Activated CD4-positive, alpha-beta T cell treated with anti-CD3 and anti-CD28 coated beads, Interleukin-10, Interleukin-2, amounts not matched to agents 100 ng/mL and 50 ng/mL, durations not matched to agents 16 hours and 8 hours (primary cell): ENCODE measurements at places on chromosomes 16 and 17.
A peak's percentile ranks its signal among the peaks of the same experiment; 100 is the strongest.

DNA sequence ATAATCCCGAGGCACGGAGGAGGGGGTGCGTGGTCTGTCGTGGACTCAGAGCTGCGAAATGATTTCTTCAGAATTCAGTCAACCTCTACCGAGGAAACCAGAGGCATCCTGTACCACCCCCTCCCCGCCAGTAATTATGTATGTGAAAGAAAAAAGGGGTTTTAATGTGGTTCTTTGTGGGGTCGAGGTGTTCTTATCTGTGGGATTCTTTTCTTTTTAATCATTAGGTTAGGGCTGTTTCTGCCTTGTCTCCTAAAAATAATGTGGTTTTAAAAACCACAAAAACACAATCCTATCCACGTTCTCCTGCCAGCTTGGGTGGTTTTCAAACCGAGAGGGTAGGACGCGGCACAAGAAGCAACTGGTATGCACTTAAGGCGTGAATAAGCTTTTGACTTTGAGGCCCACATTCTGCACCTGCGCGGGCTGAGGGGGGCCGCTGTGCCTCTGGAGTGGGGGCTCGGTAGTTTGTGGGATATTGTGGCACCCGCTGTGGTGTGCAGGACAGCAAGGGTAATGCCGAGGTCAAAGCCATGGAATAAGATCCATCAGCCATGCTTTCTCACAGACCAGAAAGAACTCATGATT is 1.0 kb downstream of the SLC47A1 start:
- DNase-seq: peak; percentile 42

DNA sequence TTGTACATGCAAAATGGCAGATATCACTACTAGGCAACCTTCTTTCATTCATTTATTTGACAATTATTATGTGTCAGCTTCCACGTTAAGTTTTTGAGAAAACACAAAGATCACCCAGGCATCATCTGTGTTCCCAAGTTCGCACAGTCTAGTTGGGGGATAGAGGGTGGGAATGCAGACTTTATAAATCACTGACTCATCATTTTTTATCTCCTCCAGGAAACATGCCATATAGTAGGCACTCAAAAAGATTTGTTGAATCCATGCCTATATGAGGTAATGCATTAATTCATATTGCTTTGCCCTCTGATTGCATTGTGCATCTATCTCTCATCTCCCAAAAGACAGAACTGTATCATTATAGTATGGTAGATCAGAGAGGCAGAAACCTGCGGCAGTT is 196.8 kb upstream of the TOX3 start:
- no peak for DNase-seq

GRCh38 chr17:76887802-76888201 is 19.6 kb downstream of the MGAT5B start:
- no peak for DNase-seq

DNA sequence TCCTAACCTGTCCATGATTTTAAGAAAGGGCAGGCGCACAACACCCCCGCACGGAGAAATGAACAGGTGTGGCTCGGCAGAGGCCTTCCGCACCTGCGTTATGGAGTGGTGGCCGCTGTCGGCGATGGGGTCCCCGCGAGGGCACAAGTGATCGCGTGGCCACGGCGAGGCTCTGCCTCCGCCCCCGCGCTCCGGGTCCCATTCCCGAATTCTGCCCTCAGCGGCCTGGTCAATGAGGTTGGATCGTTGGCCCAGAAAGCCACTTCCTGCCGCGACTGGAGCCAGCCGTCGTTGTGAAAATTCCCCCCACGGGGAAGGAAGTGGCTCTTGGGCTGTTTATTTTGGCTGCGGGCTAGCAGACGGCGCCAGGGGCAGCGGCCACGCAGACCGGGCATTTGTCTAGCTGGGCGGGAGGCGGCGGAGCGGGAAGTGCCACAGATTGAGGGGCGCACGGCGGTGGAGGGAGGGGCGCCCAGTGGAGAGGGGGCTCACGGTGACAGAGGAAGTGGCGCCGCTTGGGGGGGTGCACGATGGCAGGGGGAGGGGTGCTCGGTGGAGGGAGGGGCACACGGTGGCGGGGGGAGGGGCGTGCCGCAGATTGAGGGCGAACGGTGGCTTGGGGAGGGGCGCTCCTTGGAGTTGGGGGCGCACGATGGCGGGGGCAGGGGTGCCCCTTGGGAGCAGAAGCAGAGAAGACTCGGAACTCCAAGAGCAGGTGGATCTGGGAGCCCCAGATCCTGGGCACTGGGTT is 25.0 kb downstream of the MRC2 start:
- DNase-seq: peak; percentile 58

GRCh38 chr16:85593494-85594221 is 19.5 kb upstream of the GSE1 start:
- no peak for DNase-seq

- DNase-seq: no peak
These were observed 284.2 kb downstream of the SNX29 start for GRCh38 chr16:12260647-12261262.

- DNase-seq: no peak
These were observed 6.1 kb downstream of the DHODH start for GRCh38 chr16:72014675-72015074.

DNA sequence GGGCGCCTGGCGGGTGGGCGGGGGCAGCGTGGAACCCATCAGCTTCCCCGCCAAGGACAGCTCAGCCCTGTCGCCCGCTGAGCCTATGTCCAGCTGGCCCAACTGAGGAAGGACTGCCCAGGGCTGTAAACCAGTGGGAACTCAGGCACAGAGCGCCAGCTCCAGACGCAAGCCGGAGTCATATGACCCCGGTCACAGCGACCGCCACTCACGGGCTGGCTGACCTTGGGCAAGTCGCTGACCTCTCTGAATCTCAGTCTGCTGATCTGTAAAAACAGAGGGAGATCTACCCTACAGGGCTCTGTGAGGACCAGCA is 170.0 kb downstream of the C16orf78 start:
- DNase-seq: no peak

- DNase-seq: no peak
These were observed 505.4 kb upstream of the RBFOX1 start for GRCh38 chr16:6827267-6827666.

- peak; percentile 94 for DNase-seq
These were observed 19.3 kb downstream of the CDH1 start for GRCh38 chr16:68756239-68756915.

DNA sequence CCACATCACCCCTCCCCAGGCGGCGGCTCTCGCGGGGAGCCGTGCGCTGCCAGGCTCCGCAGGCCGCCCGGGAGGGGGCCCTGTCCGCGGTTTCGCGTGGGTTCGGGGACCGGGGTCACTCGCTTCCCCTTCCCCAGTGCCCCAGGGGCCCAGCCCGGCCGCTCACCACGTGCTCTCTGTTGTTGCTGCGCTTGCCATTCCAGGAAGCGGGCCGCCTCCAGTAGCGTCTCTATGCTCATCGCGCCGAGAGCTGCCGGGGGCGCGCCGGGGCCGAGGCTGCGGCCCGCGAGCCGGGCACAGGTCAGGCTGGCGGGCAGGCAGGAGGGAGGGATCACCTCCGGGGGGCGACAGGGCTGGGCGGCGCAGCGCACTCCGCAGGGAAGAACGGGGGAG is 390 bp downstream of the MNT start:
- peak; percentile 75 for DNase-seq

DNA sequence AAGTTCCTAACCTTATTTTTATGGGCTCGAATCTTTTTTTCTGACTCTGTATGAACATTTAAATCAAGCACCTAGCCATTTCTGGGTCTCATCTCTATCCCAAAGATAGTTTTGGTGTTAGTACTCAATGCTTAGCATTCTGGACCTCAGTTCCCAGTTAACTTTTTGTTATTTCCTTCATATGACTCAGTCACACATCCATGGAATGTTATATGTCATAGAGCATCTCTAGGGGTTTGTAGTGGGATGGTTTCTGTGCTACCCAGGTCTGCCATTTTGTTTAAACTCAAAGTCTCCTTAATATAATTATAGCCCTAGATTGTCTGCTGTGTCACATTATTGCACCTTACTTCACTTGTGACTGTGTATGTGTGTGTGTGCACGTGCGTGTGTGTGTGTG is 90.1 kb downstream of the EFCAB13 start:
- DNase-seq: no peak

GRCh38 chr17:78718575-78719208 is 63.4 kb downstream of the CYTH1 start:
- no peak for DNase-seq

- DNase-seq: no peak
These were observed 8.3 kb downstream of the HAGH start for GRCh38 chr16:1818204-1818872.

- no peak for DNase-seq
These were observed 10.5 kb downstream of the SREBF1 start for GRCh38 chr17:17826342-17826713.

- no peak for DNase-seq
These were observed 8.3 kb upstream of the CDH3 start for GRCh38 chr16:68636818-68637217.

GRCh38 chr17:30274887-30275286 is 16.9 kb downstream of the BLMH start:
- no peak for DNase-seq

DNA sequence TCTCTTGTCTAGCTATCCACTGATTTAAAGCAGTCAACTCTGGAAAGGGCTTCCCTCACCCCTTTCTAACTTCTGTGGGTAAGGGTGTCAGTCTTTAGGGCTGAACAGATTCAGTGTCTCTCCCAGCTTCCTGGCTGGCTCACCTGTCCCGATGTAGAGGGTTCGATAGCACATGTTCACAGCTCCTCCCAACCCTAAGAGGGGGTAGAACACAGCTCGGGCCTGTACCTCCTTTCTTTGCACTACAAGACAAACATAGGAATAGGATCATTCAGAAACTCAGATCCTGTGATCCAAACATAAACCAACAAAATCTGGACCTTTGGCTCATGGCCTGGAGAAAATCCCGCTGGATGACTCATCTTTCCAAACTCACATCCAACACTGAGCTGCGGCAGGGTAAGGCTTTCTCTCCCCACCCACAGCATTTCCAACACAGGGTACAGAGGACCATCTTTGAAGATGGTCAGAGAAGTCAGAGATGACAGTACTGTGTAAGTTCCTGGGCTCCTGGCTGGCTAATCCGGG is 5.8 kb upstream of the DHRS13 start:
- no peak for DNase-seq

- DNase-seq: no peak
These were observed 53.3 kb downstream of the RNF112 start for GRCh38 chr17:19464031-19465026.

DNA sequence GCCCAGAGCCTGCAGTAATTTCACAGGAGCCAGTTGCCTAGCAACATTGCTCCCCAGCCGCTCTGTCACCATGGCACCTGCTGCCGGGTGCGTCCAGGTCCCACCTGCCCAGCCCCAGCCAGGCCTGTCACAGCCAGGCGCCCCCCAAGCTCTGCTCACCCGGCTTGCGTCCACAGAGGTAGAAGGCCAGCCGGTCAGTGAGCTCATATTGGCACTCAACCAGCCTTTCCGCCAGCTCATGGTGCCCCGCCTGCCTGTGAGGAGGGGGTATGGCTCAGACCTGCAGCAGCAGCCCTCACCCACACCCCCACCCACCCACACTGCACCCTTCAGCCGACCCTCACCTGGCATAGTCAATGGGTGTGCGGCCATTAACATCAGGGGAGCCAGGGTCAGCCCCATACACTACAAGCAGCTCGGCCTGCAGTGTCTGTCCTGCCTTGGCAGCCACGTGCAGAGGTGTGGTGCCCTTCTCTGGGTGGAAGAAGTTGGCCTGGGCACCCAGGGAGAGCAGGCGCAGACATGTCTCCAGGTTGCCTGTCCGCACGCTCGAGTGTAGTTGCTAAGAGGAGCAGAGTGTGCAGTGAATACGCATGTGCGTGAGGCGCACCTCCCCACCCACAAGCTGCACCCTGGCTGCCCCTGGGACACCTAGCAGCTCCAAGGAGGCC is 7.7 kb downstream of the GIT1 start:
- DNase-seq: no peak

DNA sequence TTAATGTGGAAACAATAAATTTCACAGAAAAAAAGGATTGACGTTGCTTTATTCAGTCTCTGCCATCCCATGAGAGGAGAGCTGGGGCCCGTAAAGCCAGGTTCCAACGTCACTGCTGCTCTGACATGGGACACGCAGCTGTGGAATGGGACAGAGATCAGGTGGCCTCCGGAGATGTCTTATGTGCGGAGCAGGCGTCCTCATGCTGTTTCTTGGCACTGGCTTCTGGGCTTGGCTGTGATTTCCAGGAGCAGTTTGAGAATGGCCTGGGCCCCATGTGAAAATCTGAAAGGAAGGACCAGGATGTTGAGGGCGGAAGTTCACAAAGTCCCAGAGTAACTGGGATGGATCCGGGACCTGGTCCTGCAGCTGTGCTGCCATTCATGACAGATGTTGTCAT is 32.4 kb downstream of the NDEL1 start:
- no peak for DNase-seq

GRCh38 chr17:6269478-6269877 is 165.4 kb downstream of the AIPL1 start:
- DNase-seq: peak; percentile 35
